ENCODE measurements at places on chromosomes 12 and 14.

DNA sequence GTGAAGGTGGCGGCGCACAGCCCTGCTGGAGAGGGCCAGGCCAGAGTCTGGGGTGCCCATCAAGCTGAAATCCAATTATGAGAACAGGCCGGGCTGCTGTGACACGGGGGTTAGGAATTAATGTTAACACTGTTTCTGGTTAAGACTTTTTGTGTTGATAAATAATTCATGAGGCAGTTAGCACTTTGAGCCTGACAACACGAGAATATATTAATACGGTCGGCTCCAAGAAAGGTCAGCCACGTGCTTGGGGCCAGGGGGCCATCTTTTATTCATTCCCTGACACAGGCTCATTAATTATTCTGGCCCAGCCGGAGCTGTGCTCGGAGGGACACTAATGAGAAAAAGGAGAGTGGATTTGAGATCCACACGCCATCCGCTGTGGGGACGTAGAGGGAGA, 45.1 kb downstream of the FBRSL1 start:
- no peak for DNase-seq

GRCh38 chr12:89539426-89540223, 13.8 kb upstream of the POC1B start:
- no peak for DNase-seq

DNA sequence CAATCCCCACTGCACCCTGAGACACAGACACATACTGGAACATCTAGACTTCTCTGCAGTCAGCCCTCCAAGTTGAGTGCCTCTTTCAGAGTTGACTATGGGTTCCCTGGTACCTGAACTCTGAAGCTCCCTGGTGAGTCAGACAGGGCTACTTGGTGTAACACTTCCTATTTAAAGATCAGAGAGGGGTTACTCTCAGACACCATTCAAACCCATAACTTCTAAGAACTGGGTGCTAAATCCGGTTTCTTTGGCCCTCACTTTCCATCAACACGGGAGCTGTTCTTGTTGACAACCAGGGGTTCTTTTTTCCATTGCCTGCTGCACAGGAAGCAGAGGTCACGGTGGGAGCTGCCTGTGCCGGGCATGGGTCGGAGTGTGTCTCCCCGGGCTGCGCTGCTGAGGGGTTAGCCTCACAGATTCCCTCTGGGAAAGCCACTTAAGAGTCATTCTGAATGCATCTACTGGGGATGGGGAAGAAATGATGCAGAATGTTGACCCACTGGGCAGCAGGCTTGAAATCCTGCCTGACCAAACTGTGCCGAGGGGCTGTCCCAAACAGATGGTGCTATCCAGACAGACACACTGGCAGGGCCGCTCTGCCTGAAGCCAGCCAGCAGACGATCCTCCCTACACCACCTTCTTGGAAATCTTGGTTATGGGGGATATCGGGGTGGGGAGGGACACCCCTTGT, 74.1 kb downstream of the PITPNM2 start:
- DNase-seq, result no peak

DNA sequence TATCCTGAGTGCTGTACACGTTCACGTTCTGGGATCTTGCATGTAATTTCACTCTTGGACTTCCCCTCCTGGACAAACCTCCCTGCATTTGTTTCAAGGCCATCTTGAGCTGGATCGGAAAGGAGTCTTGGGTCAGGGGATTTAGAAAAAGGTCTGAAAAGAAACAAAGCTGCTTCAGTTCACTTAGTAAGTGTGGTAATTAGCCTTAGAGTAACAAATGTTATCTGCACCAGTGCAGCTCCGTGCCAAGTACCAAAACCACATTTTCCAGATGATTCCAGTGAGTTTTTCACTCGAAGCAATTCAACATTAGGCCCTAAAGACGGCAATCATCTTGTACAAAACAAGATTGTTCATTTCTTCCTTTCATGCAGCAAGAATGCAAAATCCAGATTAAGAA, 39.4 kb upstream of the ATXN2 start:
- DNase-seq, result no peak

GRCh38 chr14:52103416-52103815, 34.6 kb upstream of the NID2 start:
- DNase-seq, result no peak

DNA sequence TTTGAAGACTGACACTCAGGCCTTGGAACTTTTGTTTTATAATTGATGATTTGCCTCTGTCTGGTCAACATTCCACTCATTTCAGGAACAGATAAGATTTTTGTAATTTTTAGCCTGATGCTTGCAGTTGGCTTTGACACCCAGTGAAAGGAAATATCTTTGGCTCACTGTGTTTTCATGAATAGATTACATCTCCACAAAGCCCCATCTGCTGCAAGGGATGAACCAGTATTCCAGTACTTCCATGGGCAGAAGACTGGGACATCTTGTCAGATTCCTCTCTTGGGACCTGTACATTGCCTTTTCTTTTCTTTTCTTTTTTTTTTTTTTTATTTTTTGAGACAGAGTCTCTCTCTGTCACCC, 28.4 kb downstream of the GSG1 start:
- no peak for DNase-seq

DNA sequence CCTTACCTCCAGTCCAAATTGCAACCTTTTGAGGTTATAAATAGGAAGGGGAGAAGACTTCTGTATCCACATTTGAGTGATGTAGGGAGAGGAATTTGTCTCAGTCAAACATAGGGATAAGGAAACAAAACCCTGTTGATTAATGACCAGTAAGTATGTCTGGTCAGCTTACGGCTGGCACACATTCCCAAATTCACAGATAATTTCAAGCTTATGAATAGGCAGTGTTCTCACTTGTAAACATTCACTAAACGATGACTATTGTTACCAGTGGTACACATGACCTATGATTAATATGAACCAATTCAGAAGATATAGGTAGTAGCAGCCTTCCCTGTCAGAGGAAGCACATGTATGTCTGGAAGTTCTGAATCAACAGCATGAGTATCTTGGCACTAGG, 33.0 kb upstream of the SLC5A8 start:
- DNase-seq, result no peak

- no peak for DNase-seq
These were observed 165.0 kb downstream of the SRGAP1 start for GRCh38 chr12:64009321-64010068.

DNA sequence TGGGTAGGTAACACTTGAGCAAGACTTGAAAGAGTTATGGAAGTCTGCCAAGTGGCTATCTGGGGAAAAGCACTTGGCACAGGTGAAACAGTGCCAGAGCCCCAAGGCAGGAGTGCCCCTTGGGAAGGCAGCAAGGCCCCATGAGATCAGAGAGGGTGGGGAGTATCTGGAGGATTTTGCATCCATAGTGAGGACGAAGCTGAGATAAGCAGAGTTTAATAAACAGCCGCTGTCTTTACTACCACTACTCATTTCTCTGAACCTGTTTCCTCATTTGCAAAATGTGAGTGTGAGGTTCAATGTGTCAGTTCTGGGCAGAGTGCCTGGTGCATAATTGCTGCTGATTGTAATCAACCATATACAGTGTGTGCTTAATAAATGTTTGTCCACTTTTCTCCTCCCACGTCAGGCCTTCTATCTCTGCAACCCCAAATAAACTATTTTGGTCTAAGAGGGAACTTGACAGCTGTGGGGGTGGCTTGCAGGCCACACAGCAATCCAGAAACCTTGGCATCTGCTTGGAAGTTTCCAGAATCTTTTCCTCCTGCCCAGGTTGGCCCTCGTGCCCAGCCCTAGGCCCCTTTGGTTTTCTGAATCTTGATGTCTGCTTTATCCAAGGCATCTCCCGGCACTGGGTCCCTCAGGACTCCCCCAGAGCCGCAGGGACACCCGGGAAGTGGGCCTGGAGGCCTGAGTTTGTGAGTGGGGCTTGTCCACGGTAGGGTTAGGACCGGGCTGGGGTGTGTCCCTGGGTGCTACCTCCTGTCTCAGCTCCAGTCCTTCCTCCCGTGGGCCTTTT, 4.5 kb downstream of the ABCB9 start:
- no peak for DNase-seq

- DNase-seq, result no peak
These were observed 82.3 kb downstream of the DDX51 start for GRCh38 chr12:132061641-132062430.

GRCh38 chr12:124795081-124795948, 68.3 kb downstream of the SCARB1 start:
- DNase-seq, result no peak

DNA sequence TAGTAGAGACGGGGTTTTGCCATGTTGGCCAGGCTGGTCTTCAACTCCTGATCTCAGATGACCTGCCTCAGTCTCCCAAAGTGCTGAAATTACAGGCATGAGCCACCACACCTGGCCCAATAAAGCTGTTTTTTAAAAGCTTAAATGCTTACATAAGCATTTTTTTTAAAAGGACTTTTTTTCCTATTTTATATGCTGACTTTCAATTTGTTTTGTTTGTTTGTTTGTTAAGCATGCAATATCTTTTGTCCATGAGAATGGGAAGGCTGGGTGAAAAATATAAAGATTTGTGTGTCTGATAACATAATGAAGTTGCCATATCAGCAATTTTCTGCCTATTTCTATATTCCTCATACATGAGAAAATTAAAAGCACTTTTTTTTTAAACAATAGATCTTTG, 17.0 kb upstream of the SLC2A13 start:
- DNase-seq, result no peak

- DNase-seq, result no peak
These were observed 57.8 kb downstream of the KLRG1 start for GRCh38 chr12:9047105-9047504.

DNA sequence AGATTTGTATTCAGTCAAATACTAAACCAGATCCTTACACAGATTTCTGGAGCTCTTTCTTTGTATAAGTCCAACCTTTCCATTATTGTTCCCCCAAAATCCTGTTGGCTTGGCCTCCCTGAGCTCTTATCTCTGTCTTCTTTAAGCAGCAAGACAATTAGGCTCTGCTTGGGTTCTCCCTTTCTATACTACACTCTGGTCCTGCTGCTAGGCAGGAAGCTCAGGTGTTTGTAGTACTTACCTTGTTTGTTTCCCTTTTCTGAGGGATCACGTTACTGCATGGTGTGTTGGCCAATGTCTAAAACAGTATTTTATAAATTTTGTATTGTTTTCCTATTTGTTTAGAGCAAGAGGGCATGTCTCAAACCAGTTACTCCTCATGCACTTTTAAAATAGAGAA, 192.9 kb downstream of the PRKD1 start:
- DNase-seq, result no peak

GRCh38 chr12:3770891-3771290, 18.0 kb upstream of the CRACR2A start:
- no peak for DNase-seq

DNA sequence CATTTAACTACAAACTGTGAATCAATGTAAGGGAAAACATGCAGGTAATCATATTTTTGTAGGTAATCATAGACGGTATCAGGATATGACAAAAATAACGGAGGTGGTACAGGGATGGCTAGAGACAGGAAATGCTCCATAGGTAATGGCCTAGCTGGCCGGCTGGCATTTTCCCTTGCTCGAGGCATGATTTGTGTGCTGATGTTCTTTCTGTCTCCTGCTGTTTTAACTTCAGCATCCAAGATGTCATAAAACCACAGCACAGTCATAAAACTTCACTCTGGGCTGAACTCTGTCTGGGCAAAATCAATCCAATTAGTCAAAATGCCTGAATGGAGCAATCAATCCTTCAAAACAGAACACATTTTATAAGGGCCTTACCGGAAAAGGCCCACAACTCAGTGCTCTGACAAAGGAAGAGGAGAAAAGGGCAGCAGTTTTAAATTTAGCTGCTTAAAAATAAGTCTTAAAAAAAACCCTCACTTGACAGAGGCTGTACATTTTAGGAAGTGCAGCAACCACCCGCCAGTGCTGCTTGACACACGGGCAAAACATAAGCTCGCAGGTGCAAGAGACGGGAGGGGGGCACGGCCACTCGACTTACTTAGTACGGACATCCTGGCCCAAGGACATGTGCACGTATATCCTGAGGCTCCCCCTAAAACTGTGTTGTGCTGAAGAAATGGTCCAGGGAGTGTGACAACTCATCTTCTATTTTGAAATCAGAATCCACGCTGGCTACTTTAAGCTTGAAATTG, 40.5 kb upstream of the GPR68 start:
- DNase-seq, result no peak

DNA sequence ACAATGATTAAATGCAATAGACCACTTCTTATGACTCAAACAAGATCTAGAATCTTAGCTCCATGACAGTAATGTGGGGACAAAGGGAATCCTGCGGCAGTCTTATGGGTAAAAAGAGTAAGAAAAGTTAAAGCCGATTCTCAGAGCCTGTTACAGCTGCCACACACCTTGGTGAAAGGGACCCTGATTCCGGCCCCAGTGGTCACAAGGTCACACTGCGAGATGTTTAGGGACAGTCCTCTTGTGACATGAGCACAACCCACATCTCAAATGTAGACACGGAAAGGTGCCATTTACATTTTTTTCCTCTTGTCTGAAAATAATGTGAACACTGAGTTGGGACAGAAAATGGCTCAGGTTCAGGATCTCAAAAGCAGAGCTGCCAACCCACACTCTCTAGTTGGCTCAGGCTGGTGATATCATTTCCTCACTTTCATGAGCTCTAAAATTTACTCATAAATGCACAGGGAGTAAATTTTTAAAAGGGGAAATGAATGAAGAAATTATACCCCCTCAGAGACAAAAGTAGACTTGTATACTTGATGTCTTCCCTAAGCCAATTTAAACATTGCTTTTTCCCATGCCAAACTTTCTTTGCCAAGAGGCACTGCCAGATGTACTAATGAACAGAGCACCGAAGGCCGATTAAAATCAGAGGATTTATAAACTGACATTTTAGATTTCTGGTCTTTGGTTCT, 113.1 kb upstream of the OVCH1 start:
- no peak for DNase-seq

DNA sequence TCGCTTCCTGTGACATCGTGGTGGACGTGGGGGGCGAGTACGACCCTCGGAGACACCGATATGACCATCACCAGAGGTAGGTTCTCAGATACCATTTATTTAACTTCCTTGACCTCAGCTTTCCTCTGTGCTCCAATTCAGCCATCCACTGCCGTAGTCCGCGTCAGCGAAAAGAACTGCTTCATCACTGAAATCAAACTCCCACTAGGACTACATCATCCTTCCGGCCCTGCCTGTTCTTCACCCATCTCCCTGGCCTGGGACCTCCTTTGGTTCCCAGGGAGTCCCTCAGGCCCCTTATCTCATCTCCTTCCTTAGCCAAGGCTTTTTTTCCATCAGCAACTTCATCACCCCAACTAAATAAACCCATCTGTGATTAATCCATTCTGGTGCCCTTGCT, 692 bp downstream of the MYG1 start:
- DNase-seq, result no peak

- no peak for DNase-seq
These were observed 62.6 kb upstream of the SSTR1 start for GRCh38 chr14:38145142-38145541.

- DNase-seq, result no peak
These were observed 132.4 kb downstream of the GPR65 start for GRCh38 chr14:88137327-88137726.
